ENCODE measurements at places on chromosomes 1 and 21. TPM values are rescaled to one million over a fixed set of nuclear protein-coding genes. Genes with fewer than 3 reads are reported as not detected.

GRCh38 chr1:153352523-153352922 is 3.9 kb upstream of the PGLYRP4 start:
- no peaks in the 10 kb centered on the region for H3K4me1 ChIP-seq
- peak; percentile 67 for DNase-seq
- H3K36me3 ChIP-seq: no peaks in the 10 kb centered on the region
- no peak overlapping the region for H3K4me3 ChIP-seq
- peaks cover 3% of the 10 kb centered on the region for H3K27me3 ChIP-seq

GRCh38 chr1:226370144-226370923 is 37.6 kb downstream of the PARP1 start:
- H3K4me1 ChIP-seq: no peaks in the 10 kb centered on the region
- no peaks in the 10 kb centered on the region for H3K27me3 ChIP-seq
- H3K36me3 ChIP-seq: peaks cover 19% of the 10 kb centered on the region
- H3K27ac ChIP-seq: no peak overlapping the region
- H3K4me3 ChIP-seq: no peak overlapping the region

DNA sequence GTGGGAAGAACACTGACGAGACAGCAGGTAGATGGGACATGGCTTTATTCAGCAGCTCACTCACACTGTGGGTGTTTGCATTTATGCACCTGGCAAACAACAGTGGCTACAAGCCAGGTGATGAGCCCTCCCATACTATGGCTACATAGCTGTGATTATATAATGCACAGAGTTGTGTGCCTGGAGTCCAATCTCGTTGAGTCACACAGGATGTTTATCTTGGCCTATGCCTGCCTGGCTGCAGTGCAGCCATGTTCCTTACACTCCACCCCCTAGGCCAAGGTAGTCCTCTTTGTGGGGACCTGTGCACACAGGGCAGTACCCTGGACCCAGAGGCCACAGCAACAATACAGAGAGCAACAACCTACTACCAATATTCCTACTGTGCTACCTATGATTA is 1643.8 kb downstream of the MRPL39 start:
- no peak overlapping the region for H3K27ac ChIP-seq
- no peaks in the 10 kb centered on the region for H3K27me3 ChIP-seq
- no peak for DNase-seq
- H3K4me3 ChIP-seq: no peak overlapping the region
- no peaks in the 10 kb centered on the region for H3K36me3 ChIP-seq
- peaks cover 8% of the 10 kb centered on the region for H3K4me1 ChIP-seq

DNA sequence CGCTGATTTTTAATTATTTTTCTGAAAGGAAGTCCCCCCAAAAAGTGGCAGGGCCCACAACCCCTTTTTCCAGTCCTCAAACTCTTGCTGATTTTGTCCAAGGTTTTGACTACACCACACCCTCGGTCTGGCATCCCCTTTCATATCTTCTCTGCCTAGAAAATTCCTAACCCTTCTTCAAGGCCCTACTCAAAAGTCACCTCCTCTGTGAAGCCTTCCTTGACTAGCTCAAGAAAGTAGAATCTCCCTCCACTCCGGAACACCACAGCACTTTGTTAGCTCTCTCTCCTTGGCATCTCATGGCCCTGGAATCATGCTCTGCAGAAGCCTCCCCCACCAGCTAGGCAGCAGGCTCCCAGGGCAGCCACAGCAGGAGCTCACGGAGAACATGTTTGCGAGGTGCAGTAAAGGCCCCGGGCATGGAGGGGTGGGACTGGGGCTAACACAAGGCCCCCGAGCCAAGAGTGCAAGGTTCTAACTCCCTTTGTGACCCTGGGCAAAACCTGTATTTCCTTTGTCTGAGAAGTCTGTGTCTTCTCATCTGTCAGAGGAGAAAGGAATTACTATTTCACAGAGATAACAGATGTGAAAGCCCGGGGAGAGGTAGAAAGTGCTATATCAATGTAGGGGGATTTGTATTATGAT is 17.7 kb upstream of the S100A7 start:
- no peaks in the 10 kb centered on the region for H3K27me3 ChIP-seq
- no peak for DNase-seq
- H3K36me3 ChIP-seq: no peaks in the 10 kb centered on the region

Gene SLX9
- 9.3 TPM for total RNA-seq
